ENCODE measurements at places on chromosomes 12 and 14. TPM values are rescaled to one million over a fixed set of nuclear protein-coding genes. Genes with fewer than 3 reads are reported as not detected.

Gene ADAMTS20
- total RNA-seq, result not detected

Gene STAT2
- total RNA-seq, result 41.0 TPM

DNA sequence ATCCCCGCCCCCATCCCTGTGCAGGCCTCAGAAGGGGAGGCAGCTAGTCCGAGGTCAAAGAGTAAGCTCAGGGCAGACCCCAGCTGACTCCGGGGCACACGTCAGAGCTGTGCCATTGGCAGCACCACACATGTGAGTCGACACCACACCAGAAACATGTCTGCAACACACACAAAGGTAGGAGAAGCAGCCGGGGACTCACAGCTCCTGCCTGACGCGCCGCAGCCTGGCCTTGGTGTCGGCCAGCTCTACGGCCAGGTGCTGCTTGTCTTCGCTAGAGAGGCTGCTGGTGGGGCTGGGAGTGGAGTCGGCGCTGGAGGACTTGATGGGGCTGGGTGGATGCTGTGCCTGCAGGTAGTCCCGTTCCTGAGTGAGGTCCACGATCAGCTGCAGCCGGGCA is 78.5 kb downstream of the CCDC88C start:
- DNase-seq, result no peak

GRCh38 chr14:99758121-99758821 is 34.9 kb upstream of the EML1 start:
- no peak for DNase-seq

Measured in right atrium auricular region (tissue), 2 donors.